ENCODE measurements at places on chromosomes 7 and 10.

- H3K27ac ChIP-seq: no peak overlapping the region
- H3K4me1 ChIP-seq: peaks cover 2% of the 10 kb centered on the region
- H3K36me3 ChIP-seq: no peaks in the 10 kb centered on the region
These were observed 32.6 kb downstream of the PRLHR start for GRCh38 chr10:118562851-118563250.

GRCh38 chr10:1147810-1148209 is 91.6 kb downstream of the WDR37 start:
- H3K4me3 ChIP-seq: no peak overlapping the region
- H3K36me3 ChIP-seq: no peaks in the 10 kb centered on the region
- DNase-seq: no peak
- no peaks in the 10 kb centered on the region for H3K4me1 ChIP-seq
- no peaks in the 10 kb centered on the region for H3K27me3 ChIP-seq

- no peak overlapping the region for H3K4me3 ChIP-seq
- no peaks in the 10 kb centered on the region for H3K36me3 ChIP-seq
- DNase-seq: no peak
- no peak overlapping the region for H3K27ac ChIP-seq
- no peaks in the 10 kb centered on the region for H3K4me1 ChIP-seq
These were observed 60.5 kb downstream of the EMX2 start for GRCh38 chr10:117603081-117603480.

DNA sequence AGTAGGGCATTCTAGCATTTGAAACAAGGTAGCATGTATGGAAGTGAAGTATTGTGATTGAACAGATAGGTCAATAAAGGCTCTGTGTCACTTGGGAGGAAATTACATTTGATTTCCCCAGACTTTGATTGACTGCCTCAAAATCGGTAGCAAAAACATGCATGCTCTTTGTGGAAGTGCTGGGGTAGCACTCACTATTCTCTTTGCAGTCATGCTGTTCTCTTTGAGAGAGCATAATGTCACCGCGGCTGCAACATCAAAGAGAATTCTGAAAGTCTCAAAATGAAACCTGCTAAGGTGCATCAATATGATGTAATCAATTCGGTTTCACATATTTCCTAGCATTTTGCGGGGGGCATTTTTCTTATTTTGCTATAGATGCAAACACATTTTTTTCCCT is 64.2 kb downstream of the ARMC3 start:
- no peaks in the 10 kb centered on the region for H3K36me3 ChIP-seq
- no peak for DNase-seq
- H3K27ac ChIP-seq: no peak overlapping the region

DNA sequence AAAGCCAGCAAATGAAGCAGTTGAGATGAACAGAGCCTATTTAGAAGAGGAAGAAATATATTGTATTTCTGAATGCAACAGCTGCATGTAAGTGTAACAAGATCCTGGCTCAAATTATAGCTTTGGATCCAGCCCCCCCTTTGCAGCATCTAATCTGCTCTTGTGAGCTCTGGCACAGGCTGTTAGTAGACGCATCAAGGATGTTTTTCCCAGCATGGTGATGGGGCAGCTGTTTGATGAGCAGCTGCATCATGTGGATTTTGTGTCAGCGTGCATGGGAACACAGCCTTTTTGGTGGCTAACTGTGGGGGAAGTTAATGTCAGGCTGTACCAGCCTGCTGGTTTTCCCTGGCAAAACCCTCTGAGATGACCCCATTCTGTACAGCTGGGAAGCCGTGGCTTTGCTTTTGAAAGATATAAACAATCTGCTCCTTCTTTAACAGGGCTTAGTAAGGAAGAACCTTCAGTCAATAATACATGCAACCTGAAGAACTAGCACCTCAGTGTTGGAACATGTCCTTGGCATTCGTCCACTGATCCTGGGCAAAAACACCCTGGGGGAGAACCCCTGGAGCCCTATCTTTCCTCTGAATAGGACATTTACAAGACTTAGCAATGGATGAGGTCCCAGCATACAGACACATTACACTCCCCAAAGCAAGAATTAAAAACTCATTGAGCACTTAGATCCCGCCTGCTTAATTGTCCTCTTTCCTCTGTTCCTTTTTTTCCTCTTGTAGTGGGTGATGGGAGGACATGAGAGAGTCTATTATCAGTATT is 70.6 kb downstream of the NPS start:
- H3K4me1 ChIP-seq: no peaks in the 10 kb centered on the region
- DNase-seq: no peak
- no peaks in the 10 kb centered on the region for H3K36me3 ChIP-seq
- H3K4me3 ChIP-seq: no peak overlapping the region
- no peaks in the 10 kb centered on the region for H3K27me3 ChIP-seq

- H3K4me3 ChIP-seq: no peak overlapping the region
- H3K27ac ChIP-seq: no peak overlapping the region
- no peaks in the 10 kb centered on the region for H3K4me1 ChIP-seq
- H3K27me3 ChIP-seq: no peaks in the 10 kb centered on the region
These were observed 218.8 kb downstream of the ZNF248 start for GRCh38 chr10:37638569-37638968.

- no peak overlapping the region for H3K4me3 ChIP-seq
- H3K4me1 ChIP-seq: no peaks in the 10 kb centered on the region
- no peak for DNase-seq
- H3K27me3 ChIP-seq: no peaks in the 10 kb centered on the region
- H3K27ac ChIP-seq: no peak overlapping the region
These were observed 43.0 kb upstream of the DLX6 start for GRCh38 chr7:96962221-96962885.

DNA sequence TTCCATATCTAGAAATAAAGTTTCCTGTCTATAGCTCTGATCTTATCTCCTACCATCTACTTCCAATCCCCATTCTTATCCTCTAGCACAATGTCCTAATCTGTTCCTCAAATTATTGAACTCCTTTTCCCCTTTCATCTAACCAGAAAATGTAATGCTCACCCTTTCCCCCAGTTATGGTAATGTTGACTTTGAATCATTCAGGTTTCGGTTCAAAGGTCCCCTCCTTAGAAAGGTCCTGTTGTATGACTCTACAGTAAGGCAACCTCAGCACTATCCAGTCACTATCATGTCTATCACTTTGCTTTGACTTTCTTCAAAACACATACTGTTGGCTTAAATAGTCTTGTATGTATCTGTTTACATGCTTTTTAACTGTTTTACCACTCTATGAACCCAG is 264.2 kb upstream of the PCDH15 start:
- no peak overlapping the region for H3K4me3 ChIP-seq
- no peak for DNase-seq
- no peaks in the 10 kb centered on the region for H3K27me3 ChIP-seq
- H3K27ac ChIP-seq: no peak overlapping the region
- H3K4me1 ChIP-seq: no peaks in the 10 kb centered on the region

DNA sequence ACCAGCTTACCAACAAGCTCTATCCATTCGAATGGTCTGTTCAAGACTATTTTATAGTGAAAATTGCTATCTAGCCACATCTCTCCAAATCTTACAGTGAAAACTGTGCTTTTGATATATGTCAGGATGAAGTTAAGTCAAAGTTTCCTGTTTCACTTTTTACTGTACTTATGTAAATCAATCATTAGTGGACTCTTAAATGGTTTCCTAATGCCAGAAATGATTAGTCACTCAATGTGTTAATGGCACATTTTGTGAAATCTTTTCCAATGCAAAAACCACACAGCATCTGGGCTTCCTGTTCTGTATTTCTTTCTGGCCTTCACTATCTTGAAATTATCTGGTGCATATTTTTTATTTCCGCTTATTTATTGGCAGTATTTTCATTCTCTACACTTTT is 87.3 kb upstream of the STEAP1B start:
- no peaks in the 10 kb centered on the region for H3K27me3 ChIP-seq
- no peak for DNase-seq
- peaks cover 37% of the 10 kb centered on the region for H3K4me1 ChIP-seq
- no peak overlapping the region for H3K27ac ChIP-seq

DNA sequence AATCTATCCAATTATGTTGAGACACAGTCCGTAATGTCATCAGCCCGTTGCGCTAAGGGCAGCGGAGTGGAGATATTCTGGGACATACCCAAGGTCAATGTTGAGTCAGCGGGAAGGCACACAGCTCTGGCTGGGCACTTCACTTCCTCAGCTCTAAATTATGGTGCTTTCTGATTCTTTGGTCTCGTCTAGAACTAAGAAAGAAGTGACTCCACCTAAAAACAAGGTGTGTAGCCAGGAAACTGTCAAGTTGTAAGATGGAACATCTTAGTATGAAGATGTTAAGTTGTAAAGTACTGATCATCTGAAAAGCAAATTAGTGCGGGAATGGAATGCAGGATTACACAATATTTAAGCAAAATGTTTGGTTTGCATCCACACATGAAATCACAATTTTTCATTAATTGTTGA is 43.1 kb downstream of the BAIAP2L1 start:
- H3K27me3 ChIP-seq: no peaks in the 10 kb centered on the region
- H3K4me1 ChIP-seq: peaks cover 32% of the 10 kb centered on the region
- H3K36me3 ChIP-seq: peaks cover 12% of the 10 kb centered on the region

- H3K4me3 ChIP-seq: no peak overlapping the region
- no peaks in the 10 kb centered on the region for H3K27me3 ChIP-seq
- no peaks in the 10 kb centered on the region for H3K36me3 ChIP-seq
These were observed 9.5 kb upstream of the FRMD4A start for GRCh38 chr10:14340051-14340744.

DNA sequence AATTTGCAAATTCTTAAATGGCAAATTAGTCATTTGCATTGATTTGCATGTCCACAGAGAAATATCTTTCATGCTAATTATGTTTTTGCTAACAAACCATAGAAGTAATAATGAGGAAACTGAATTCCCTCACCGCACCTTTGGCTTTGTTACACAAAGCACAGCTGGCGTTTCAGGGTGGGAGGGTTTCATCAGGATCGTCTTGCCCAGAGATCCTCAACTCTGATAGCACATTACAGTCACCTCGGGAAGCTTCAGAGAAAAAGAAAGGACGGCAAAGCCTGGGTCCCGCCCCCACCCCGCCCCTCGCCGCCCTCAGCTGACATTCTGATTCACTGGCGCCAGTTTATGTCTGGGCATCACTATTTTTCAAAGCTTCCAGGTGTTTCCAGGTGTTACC is 119.4 kb downstream of the PTPRN2 start:
- H3K27me3 ChIP-seq: no peaks in the 10 kb centered on the region
- DNase-seq: no peak
- H3K36me3 ChIP-seq: no peaks in the 10 kb centered on the region

DNA sequence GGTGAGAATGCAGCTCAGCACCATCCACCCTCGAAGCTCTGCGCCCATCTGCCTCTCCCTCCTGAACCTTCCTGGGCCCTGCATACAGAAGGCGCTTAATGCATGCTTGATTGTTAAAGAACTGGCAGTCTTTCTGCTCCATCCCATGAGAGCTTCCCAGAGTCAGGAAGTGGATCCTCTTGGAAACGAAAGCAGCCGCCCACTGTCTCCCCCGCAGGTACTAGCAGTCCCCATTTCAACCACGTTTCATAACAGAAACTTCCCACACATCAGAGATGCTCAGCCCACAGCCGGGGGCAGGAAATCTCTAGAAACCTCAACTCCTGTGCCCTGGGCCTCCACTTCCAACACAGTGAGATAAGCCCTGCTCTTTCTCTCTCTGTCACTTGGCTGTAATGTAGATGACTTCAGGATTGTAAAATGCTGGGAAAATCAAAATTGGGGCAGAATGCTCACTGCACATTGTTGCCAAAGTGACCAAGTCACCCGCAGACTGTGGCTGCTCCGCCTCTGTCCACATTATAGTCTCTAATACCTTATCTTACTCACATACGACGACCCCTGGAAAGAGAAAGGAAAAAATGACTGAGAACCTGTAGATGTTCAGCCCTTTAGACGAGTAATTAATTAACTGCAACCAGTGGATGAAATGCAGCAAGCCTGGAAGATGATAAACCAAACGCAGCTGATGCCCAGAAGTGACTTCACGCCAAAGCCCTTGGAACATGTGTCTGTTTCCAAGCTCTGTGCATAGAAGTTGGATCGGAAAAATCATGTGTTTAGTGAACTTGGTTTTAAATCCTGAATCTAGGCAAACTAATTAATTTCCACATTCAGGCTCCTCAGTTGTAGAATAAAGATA is 28.5 kb downstream of the GSDME start:
- DNase-seq: no peak
- no peak overlapping the region for H3K27ac ChIP-seq
- H3K36me3 ChIP-seq: peaks cover 5% of the 10 kb centered on the region
- peaks cover 12% of the 10 kb centered on the region for H3K4me1 ChIP-seq
- H3K4me3 ChIP-seq: no peak overlapping the region
- H3K27me3 ChIP-seq: no peaks in the 10 kb centered on the region

DNA sequence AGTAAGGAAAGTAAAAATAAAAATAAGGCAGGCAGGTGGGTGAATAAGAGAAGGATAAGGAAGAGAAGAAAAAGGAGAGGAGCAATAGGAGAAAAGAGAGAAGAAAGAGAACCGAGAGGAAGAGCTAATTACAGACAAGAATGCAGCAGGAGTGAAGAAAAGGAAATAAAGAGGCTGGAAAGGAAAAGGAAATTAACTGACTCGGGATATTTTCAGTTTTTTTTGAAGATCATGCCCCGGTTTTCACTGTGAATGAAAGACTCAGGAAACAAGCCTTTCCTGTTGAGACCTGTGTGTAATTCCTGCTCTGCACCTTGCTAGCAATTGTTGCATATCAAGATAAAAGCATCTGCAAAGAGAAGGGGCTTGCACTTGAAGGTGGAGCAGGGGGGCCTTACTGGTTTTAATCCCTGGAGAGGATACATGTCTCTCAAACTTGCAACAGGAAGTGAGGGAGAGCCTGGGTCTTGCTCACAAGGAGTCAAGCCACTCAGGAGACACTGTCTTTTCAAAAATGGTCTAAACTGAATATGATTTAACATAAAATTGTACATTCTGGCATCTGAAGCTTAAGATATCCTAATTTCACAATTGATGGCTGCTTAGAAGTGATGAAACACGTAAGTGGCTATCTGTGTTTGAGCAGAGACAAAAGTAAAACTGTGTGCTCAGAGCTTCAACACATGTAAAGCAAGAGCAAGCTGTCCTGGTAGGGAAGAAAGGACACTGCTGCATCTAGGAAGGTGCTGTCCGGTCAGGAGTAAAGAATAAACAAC is 157.6 kb downstream of the FAM107B start:
- no peak overlapping the region for H3K27ac ChIP-seq
- peaks cover 15% of the 10 kb centered on the region for H3K4me1 ChIP-seq
- no peak for DNase-seq
- H3K27me3 ChIP-seq: no peaks in the 10 kb centered on the region
- H3K4me3 ChIP-seq: no peak overlapping the region

DNA sequence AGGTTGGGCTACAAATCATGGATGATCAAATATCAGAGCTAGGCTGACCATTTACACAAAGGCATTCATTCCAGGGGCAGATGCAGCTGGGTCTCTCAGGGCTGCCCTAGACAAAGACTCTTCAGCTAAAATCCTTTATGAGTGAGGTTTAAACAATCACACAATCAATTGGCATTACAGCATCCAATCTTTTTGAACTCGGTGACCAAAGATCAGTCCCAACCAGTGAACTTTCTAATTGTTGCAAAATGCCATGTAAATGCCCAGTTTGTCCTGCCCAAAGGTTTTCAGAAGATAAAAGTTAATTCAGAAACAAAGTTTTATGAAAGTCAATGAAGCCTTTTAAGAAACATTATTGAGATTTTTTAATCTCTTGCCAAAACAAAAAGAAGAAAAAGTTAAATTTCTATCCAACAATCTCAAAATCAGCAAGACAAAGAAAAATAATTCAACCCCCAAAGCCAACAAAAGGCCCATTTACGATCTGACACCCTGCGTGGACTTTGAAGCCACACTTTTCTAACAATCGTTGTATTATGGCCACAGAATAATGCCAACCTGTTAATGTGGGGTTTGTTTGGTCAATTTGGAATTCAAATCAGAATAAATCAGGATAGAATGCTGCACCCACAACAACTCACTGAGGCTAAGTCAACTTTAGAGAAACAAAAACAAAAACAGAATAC is 40.9 kb downstream of the GPR37 start:
- no peak for DNase-seq
- peaks cover 5% of the 10 kb centered on the region for H3K4me1 ChIP-seq
- H3K27ac ChIP-seq: no peak overlapping the region
- no peaks in the 10 kb centered on the region for H3K27me3 ChIP-seq
- no peak overlapping the region for H3K4me3 ChIP-seq

Data from keratinocyte (primary cell).